ENCODE measurements at places on chromosomes 3 and 15.

GRCh38 chr3:11335056-11335608, 62.9 kb downstream of the ATG7 start:
- peak; percentile 66 for DNase-seq

DNA sequence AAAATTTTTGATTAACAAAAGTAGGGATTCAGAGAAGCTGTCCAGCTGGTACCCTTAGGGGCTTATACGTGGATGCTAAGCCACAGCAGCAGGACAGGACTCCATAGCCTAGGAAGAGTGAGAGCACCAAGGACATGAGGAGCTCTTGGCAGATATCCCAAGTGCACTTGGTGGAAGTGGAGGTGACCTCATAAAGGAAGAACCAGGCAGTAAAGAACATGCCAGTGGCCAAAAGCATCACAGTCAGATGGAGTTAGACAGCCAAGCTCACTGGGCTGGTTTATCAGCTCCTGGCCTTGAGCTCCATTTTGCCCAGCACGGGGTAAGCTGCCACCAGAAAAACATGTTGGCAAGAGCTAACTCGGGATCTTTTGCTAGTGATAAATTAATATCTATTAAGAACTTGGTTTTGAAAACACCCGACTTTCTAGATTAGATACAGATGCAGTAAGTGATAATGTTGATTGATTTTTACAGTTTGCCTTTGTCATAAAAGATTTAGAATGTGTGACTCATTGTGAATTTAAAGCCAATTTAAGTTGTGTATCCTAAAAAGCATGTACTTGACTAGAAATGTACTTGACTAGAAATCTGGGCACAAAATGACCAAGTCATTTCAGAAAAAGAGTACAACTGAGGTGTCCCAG, 108.0 kb downstream of the CMSS1 start:
- no peak for DNase-seq

DNA sequence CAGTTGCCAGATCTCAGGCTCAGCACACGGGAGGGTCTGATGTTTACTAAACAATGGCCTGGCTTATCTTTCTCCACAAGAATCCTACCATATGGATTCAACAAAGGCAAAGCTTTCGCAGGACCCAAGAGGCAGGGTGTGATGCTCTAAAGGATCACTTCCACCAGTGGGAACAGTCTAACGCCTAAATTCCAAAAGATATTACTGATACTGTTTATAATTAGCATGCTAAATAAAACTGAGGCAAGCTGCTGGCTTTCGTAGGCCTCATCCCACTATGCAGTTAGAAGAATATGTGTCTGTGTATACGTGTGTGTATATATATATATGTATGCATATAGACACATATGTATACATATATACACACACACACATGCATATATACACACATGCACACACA, 22.3 kb downstream of the RORA start:
- no peak for DNase-seq

GRCh38 chr15:87362531-87362930, 894.0 kb downstream of the NTRK3 start:
- DNase-seq, result no peak

DNA sequence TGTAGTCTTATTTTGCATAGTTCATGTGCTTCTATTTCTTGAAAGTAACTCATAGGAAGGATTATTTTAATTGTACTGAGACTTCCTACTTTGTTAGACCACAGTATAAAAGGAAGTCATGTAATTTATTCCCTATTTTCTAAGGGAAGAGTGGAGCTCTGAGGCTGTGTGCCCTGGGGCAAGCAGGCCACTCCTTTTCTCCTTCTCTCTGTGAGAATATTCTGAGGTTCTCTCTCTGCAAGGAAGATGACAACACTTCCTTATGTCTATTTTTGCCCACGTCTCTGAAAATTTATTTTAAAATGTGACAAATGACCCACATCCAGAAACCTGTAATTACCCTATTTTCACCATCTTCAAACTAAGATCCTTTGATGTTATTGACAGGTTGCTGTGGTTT, 11.0 kb downstream of the KCTD6 start:
- DNase-seq, result no peak

- no peak for DNase-seq
Measured at GRCh38 chr3:14631687-14632441, 19.7 kb upstream of the CCDC174 start.

DNA sequence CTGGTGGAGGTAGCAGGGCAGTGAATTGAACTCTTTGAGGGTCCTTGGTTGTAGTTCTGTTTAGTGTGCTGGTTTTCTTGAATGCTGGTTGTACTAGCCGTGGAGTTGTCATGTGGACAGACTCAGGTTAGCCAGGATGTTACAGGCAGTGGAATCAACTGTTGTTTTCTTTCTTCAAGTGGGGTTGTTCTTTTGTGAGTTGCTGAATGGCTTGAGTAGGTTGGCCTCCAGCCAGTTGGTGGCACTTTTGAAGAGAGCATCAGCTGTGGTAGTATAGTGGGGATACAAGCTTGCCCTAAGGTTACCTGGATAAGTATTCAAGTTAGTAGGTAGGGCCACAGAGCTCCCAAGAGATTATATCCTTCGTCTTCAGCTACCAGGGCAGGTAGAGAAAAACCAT, 31.8 kb upstream of the RARB start:
- no peak for DNase-seq

DNA sequence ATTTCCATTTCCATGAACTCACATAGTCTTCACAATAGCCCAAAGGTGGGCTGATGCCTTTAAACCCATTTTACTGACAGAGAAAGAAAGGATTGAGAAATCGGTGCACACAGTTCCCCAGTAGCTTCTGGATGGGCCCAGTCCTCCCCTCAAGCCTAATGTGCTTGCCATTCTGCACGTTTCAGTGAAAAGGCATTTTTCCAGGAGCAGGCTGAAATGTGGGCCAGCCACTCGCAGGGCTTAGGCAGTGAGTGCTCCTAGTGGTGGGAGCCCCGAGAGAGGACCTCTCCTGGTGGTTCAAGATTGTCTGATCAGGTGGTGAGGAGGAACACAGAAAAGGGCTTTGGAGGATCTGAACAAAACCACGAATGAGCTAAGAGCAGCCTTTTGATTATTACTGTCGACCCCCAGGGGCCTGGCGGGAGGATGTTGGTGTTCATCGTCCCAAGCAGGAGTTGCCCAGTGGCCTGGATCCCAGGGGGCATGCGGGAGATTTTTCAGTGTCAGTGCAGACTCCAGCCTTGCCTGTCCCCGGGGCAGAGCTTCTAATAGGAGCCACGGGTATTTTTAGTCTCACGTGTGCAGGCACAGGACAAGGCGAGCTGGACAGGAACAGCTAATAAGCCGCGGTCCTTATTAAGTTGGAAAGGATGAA, 8.7 kb upstream of the KY start:
- DNase-seq, result no peak

DNA sequence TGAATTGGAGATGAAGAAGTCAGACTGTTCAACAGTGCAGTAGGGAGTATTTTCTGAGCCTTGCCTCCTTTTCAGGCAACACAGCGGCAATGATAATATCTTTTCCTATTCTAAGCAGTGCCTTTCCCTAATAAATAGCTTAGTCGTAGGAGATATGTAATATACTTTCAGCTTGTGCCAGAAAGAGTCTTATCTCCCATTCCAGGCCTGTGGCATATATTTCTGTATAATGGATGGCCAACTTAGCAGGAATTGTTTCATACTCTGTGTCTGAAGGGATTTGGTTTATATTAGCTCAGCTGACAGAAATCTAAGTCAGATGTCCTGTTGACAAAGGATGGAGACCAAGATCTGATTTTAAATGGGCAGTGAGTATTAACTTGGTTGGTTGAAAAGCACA, 397.1 kb downstream of the CACNA2D3 start:
- DNase-seq, result no peak

- no peak for DNase-seq
Measured at GRCh38 chr3:12316253-12316652, 27.4 kb downstream of the PPARG start.

DNA sequence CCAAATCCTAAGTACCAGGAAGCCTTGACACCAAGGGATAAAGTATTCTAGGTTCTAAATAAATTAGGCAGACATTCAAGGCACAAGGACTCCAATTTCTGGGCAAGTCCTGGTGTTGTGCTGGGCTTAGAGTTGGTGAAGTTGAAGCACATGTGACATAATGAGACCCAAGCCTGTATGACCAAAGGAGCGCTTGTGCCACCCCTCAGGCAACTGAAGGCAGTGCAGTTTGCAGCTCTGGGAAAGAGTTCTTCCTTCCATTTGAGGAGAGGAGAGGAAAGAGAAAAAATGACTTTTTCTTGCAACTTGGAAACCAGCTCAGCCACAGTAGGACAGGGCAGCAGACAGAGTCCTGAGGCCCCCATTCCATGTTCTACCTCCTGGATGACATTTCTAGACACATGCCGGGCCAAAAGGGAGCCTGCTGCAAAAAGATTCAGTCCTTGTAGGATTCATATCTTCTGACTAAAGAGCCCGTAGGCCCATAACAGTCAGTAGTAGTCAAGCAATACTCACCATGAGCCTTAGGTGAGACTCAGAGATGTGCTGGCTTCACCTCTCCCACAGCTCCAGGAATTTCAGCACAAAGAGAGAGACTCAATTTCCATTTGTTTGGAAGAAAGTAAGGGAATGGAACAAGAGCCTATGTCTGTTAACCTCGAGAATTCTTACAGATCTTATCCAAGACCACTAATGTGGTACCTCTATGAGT, 588.8 kb upstream of the BCHE start:
- DNase-seq, result no peak
